CD8-positive, alpha-beta memory T cell (primary cell): ENCODE measurements at places on chromosomes 4 and X. TPM values are rescaled to one million over a fixed set of nuclear protein-coding genes. Genes with fewer than 3 reads are reported as not detected.

- no peak overlapping the region for H3K4me3 ChIP-seq
- peaks cover 6% of the 10 kb centered on the region for H3K27me3 ChIP-seq
- no peak overlapping the region for H3K27ac ChIP-seq
- no peaks in the 10 kb centered on the region for H3K36me3 ChIP-seq
- H3K4me1 ChIP-seq, result no peaks in the 10 kb centered on the region
- DNase-seq, result no peak
Measured at GRCh38 chr4:3766785-3767569, 792 bp downstream of the ADRA2C start.

GRCh38 chrX:118510111-118510510 lies 14.5 kb downstream of the DOCK11 start:
- H3K4me3 ChIP-seq, result no peak overlapping the region
- no peaks in the 10 kb centered on the region for H3K27me3 ChIP-seq
- H3K4me1 ChIP-seq, result peaks cover 51% of the 10 kb centered on the region
- no peak overlapping the region for H3K27ac ChIP-seq
- peaks cover 8% of the 10 kb centered on the region for H3K36me3 ChIP-seq

DNA sequence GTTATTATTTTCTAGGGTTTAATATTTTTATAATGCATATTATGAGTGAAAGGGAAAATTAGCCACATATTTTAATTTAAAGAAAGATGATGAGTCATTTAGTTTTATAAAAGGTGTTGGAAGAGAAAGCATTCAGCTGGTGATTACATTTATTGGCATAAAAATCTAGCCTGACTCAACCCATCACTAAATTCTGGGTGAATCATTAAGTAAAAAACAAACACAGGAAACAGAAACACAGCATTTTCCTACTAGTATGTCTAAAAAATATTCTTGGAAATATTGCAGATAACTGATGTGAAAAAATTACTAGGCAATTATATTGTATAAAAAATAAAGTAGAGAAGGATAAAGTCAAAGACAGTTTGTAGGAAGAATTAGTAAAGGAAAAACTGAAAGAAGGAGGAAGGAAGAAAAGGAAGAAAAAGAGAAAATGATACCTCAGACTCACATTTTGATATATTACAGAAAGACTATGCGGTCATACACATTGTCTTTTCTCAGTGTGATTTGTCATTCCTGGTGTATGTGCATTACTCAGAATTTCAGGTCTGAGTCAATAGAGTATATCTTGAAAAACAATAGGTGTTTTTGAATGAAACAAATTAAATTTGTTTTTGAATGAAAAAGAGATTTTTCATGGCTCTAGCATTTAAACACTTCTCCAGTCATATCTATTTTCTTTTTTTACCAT lies 48.0 kb upstream of the SPOCK3 start:
- no peak overlapping the region for H3K4me3 ChIP-seq
- DNase-seq, result no peak
- no peaks in the 10 kb centered on the region for H3K27me3 ChIP-seq
- no peak overlapping the region for H3K27ac ChIP-seq
- H3K36me3 ChIP-seq, result no peaks in the 10 kb centered on the region
- H3K4me1 ChIP-seq, result no peaks in the 10 kb centered on the region

DNA sequence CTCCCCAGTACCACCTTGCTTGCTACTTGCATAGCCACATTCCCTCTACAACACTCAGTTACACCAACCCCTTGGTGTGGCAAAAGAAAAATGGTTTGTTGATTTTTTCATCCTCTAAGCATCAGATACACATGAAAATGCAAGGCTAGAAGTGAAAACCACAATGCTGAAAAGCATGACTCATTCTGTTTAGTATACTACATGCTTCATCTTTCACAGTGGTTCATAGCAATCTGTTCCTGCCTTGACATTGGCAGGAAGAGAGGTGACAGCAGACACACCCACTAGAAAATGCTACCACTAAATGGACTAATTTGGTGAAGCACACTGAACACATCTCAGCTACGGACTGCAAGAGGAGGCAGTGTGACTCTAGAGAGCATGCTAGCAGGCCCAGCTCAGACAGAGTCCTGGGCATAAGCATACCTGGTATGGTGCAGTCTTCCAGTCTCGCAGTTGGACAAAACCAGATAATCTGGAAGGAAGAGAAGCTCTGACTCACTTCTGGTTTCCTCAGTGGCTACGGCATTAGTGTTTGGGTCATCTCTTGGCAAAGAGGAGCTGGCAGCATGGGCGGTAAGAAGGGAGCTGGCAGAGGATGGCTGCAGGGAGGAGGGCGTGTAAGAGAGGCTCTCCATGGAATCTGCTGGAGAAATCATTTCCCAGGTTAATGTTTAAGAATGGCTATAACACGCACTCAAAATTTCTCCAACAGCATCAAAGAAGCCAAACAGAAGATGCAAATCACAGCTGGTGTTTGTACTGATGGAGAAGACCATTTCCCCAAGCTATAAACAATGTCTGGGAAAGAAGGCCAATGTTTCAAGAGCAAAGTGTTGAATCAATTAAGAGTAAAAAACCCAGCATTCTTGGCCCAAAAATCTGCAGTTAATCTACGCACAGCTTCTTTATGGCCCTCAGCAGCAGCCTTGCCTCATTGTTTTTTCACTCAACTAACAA lies 37.8 kb downstream of the GAB3 start:
- no peaks in the 10 kb centered on the region for H3K27me3 ChIP-seq
- peak; percentile 5 for DNase-seq
- peaks cover 11% of the 10 kb centered on the region for H3K36me3 ChIP-seq
- H3K4me3 ChIP-seq, result no peak overlapping the region
- peaks cover 42% of the 10 kb centered on the region for H3K4me1 ChIP-seq

The SHISA3 gene
- not detected for total RNA-seq
